ENCODE measurements at places on chromosomes 3 and 15.

DNA sequence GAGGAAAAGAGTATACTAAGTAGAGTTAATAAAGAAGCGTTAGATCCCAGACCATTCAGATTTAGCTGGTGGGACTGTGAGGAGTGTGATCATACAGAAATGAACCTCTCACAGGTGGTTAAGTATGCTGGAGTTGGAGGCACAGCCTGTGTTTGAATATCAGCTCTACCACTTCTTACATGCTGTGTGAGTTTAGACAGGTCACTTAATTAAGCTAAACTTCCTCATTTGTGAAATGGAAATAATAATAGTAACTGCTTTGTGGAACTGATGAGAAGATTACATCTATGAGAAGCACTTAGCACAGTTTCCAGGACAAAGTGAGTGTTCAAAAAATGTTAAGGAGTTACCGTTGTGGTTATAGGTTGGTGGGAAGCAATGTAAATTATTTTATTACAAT is 8.4 kb downstream of the ACP3 start:
- DNase-seq: no peak

DNA sequence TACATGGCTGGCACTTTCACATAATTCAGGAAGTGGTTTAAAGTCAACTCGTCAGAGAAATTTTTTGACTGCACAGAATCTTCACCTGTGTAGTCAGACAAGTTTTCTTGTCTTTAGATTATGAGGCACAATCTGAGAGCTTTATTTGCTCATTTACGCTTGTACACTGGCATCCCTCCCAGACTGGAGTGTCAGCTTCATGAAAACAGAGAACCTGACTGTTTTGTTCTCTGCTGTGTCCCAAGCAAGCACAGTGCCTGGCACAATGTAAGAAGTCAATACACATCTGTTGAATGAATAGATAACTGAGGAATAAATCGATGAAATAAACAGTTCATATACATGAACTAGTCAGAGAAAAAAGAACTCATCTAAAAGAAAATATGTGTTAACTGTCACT is 846.1 kb upstream of the CFAP20DC start:
- DNase-seq: no peak

GRCh38 chr3:18012436-18012835 is 270.0 kb upstream of the TBC1D5 start:
- no peak for DNase-seq

GRCh38 chr3:10460951-10461545 is 44.3 kb downstream of the ATP2B2 start:
- DNase-seq: no peak

GRCh38 chr15:66840615-66841390 is 138.8 kb downstream of the SMAD6 start:
- no peak for DNase-seq

- no peak for DNase-seq
Measured at GRCh38 chr15:47817969-47818548, 100.8 kb downstream of the SEMA6D start.

- no peak for DNase-seq
Measured at GRCh38 chr3:182342252-182342651, 451.1 kb upstream of the ATP11B start.

DNA sequence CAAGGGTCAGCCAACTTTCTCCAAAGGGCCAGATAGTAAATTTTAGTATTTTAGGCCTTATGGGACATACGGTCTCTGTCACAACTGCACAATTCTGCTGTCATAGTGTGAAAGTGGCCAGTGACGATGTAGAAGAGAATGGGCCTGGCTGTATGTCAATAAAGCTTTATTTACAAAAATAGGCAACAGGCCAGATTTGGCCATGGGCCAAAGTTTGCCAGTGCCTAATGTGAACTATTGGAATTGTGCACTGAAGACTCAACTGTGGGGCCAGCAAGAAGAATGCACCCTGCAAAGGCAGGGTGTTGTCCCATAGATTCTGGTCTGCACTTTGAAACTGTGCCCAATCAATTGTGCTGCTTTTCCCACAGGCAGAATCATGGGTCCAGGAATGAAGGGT is 69.4 kb upstream of the PRR23E start:
- no peak for DNase-seq

DNA sequence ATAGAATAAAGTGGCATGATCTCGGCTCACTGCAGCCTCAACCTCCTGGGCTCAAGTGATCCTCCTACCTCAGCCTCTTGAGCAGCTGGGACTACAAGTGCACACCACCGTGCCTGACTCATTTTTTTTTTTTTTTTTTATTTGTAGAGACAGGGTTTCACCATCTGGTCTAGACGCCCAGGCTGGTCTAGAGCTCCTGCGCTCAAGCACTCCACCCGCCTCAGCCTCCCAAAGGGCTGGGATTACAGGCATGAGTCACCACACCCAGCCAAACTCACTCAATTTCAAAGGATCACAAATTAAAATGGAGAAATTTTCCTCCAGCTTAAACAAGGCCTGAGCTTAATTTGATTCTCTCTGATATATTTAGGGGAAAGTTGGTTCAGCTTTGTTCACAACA is 27.3 kb upstream of the NMB start:
- DNase-seq: no peak

DNA sequence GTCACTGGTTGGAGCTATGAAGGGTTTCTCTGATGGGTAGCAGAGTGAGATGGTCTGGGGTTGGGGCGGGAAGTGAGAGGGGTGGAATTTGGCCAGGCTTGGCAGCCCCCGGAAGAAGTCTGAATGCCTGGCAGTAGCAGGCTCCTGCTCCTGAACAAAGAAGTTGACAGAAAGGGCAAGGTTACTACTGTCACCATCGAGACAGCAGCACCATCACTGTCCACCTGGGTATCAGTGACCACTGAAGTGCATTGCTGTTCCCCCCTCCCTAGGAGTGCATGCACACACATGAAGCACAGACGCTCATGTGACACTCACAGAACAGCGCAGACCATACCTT is 42.9 kb downstream of the COLQ start:
- DNase-seq: no peak

- no peak for DNase-seq
Measured at GRCh38 chr3:82078246-82078645, 316.8 kb upstream of the GBE1 start.

DNA sequence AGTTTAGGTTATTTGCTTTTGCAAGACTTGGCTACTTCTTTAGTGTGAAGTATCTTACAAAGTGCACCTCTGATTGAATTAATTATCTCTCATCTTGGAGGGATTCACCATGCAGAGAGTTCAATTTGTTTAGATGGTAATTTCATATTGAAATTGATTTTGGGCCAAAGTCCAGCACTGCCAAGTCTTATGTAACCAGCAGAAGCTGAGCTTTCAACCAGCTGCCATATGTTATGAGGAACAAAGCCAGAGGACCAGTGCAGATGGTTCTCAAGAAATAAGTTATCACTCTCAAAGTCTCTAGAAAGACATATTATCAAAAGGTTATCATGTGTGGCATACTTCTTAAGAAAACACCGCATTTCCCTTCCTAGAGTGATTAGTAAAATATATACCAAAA is 29.0 kb downstream of the ABHD6 start:
- DNase-seq: no peak

DNA sequence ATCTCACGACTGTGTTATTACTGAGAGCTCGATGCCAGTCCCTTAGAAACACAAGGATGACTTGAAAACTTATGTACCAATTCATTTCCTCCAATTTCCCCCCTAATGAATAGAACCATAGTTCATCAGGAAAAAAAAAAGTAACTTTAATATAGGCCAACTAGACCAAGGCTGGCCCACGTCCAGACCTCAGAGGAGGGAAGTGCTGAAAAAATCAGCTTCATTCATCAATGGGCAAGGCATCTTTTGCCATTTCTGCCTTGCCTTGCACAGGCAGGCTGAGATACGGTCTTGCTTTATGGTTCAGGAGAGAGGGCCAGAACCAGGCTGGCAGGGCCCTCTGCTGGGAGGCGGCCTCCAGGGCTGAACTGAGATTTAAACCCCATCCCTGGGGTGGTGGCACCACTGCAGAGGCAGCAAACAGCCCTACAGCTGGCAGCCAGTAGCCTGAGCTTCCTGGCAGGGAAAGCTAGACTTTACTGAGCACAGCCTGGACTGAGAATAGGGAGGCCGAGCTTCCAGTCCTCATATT is 104.1 kb upstream of the TNFAIP8L3 start:
- DNase-seq: no peak

DNA sequence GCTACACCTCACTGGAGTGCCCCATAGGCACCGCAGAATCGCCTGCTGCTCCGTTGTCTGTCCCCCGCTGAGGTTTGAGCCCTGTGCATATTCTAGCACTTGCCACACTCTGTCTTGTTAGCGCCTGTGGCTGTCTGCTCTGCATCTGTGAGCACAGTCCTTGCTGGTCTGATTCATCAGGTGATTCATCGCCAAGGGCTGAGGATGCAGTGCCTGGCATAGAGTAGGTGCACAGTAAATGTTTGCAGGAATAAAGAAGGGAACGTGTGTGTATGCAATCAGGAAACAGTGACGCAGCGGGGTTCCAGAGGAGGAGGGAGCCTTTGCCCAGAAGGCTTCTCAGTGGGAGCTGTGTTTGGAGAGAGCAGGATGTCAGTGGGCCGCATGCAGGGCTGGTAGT is 124.0 kb upstream of the PLXNA1 start:
- no peak for DNase-seq

DNA sequence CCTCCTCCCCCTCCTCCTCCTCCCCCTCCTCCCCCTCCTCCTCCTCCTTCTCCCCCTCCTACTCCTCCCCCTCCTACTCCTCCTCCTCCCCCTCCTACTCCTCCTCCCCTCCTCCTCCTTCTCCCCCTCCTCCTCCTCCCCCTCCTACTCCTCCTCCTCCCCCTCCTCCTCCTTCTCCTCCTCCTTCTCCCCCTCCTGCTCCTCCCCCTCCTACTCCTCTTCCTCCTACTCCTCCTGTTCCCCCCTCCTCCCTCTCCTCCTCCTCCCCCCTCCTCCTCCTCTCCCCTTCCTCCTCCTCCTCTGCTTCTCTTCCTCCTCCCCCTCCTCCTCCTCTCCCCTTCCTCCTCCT is 17.1 kb upstream of the EPHB3 start:
- no peak for DNase-seq

DNA sequence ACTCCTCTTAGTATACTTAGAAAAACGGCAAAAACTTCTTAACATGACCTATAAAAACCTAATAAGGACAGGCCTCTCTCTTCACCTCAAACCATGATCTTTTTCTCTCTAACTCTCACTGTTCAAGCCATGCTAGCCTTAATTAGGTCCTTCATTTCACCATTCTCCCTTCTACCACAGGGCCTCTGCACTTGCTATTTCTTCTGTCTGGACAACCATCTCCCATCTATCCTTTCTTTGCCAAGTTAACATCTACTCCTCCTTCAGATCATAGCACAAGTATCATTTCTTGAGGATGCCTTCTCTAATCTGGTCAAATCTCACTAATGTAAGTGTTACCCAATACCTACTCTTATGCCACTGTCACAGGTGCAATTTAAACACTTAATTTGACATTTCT is 39.1 kb downstream of the TMCC1 start:
- no peak for DNase-seq

DNA sequence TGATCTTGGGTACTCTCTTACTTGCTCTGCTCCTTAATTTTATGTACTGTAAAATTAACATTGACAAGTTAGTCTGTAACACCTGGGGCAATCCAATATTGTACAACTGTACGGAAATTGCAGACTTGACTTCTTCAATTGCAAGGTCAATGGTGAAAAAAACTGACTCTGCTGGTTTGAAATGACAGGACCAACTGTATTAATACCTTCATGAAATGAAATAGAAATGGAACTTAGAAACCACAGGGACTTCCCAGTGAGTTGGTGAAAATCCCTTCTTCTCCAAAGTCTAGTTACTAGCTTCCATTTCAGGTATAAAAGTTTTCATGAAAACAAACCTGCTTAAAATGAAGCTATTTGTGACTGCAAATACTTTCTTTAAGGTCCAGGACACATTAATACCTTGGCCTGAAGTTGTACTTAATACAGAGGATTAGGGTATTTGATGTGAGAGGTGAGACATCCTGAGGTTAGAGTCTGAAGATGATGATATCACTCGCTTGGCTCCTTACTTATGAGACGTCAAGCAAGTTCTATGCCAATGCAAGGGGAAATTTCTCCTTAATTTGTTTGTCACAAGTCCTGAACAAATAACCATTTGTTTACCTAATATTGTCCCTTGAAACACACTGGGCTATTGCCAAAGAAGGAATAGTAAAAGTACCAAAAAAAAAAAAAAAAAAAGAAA is 226.2 kb upstream of the TP63 start:
- no peak for DNase-seq

- DNase-seq: no peak
Measured at GRCh38 chr15:77001351-77001750, 6.4 kb downstream of the PSTPIP1 start.

GRCh38 chr3:48535578-48535977 is 21.0 kb downstream of the PFKFB4 start:
- no peak for DNase-seq

DNA sequence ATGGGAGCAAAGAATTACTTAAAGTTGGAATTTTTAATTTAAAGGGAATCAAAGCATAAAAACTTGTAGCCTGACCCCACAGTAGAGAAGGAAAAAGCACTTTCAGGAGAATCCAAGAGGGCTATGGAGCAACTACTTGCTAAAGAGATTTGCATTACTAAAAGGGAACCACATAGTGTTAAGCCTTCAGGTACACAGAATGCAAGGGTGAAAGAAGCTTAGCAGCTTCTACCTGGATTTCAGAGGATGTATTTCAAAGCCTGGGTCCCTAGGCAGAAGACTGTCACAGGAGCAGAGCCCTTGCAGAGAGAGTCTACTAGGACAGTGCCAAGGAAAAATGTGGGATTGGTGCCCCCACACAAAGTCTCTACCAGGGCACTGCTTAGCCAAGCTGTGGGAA is 575.0 kb downstream of the GBE1 start:
- DNase-seq: no peak

Data from stimulated activated CD4-positive, alpha-beta T cell treated with anti-CD3 and anti-CD28 coated beads, Interleukin-4, amount 100 ng/mL, for 1 hour (primary cell).